Progenitor cell of endocrine pancreas (in vitro differentiated cells): ENCODE measurements at places on chromosomes 12 and 14. TPM values are rescaled to one million over a fixed set of nuclear protein-coding genes. Genes with fewer than 3 reads are reported as not detected.
A peak's percentile ranks its signal among the peaks of the same experiment; 100 is the strongest.

GRCh38 chr14:90534838-90535555 lies 138.2 kb downstream of the CALM1 start:
- peaks cover 4% of the 10 kb centered on the region for H3K4me1 ChIP-seq
- no peaks in the 10 kb centered on the region for H3K27me3 ChIP-seq
- H3K27ac ChIP-seq, result no peak overlapping the region
- DNase-seq, result no peak
- H3K4me3 ChIP-seq, result no peak overlapping the region
- H3K36me3 ChIP-seq, result peaks cover 2% of the 10 kb centered on the region

GRCh38 chr12:21773263-21773741 lies 1.2 kb downstream of the KCNJ8 start:
- peaks cover 9% of the 10 kb centered on the region for H3K4me1 ChIP-seq
- peak; percentile 19 for DNase-seq
- H3K4me3 ChIP-seq, result peak overlapping the region; percentile 38
- peaks cover 47% of the 10 kb centered on the region for H3K27me3 ChIP-seq

DNA sequence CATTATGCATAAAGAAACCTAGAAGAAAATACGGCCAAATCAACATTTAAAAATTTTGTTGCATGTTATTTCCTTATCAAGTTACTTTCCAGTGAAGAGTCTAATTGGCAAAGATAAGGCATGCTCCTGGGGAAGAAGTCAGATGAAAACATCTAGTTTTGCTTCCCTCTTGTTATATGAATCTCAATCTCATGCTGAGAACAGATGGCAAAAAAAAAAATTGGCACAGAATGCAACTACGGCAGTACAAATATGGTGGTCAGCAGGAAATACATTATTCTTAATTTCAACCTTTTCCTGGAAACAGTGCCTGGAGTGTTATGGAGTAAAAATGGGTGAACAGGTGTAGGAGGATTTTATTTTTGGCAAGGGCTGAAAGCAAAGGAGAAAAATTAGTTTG lies 32.8 kb downstream of the HECTD4 start:
- no peak overlapping the region for H3K27ac ChIP-seq
- no peaks in the 10 kb centered on the region for H3K27me3 ChIP-seq
- no peaks in the 10 kb centered on the region for H3K36me3 ChIP-seq
- H3K4me1 ChIP-seq, result peaks cover 4% of the 10 kb centered on the region
- H3K4me3 ChIP-seq, result no peak overlapping the region

DNA sequence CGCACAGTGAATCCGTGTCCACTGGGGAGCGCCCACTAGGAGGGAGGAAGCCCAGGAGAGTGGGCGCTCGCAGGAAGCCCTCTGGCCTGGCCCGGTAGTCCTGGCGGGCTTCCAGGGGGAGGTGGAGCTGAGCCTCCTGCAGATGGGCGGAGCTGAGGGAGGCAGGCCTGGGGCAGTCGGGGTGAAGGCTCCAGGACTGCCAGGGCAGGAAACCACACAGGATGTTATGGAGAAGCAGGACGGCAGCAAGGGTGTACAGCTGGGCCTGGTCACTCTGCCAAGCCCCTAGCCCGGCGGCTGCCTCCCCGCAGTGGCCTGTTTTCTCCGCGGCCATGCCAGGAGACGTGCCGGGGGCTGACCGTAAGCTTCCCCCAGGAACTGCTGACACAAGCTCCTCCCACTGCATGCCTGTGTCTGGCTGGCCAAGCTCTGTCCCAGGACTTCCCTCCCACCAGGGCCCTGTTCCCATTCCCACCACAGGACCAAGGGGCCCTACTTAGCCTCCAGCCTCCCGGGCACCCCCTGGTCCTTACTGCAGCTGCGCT lies 143.4 kb upstream of the C14orf180 start:
- peaks cover 13% of the 10 kb centered on the region for H3K27me3 ChIP-seq
- H3K4me1 ChIP-seq, result peaks cover 6% of the 10 kb centered on the region
- H3K36me3 ChIP-seq, result no peaks in the 10 kb centered on the region
- no peak for DNase-seq
- H3K4me3 ChIP-seq, result no peak overlapping the region

- no peak overlapping the region for H3K27ac ChIP-seq
- no peaks in the 10 kb centered on the region for H3K36me3 ChIP-seq
- H3K4me1 ChIP-seq, result peaks cover 4% of the 10 kb centered on the region
- no peak overlapping the region for H3K4me3 ChIP-seq
- DNase-seq, result no peak
These were observed 48.0 kb downstream of the AKAP6 start for GRCh38 chr14:32377046-32377646.

DNA sequence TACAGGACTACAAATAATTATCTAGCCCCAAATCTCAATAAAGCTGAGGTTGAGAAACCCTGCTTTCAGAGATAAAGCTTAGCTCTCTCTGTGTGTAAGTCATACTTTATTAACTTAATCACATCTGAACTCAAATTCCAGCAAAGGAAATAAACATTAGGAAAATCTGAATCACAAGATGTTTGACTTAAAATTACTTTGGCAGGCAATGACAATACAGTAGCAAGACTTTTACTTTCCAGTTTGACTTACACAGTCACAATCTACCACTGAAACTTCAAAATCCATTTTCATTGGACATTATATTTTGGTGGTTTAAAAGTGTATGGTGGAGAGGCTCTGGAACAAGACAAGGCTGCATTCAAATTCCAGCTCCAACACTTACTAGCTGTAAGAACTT lies 11.4 kb downstream of the TMEM116 start:
- peaks cover 3% of the 10 kb centered on the region for H3K36me3 ChIP-seq
- no peaks in the 10 kb centered on the region for H3K27me3 ChIP-seq
- H3K4me3 ChIP-seq, result no peak overlapping the region
- no peak overlapping the region for H3K27ac ChIP-seq
- H3K4me1 ChIP-seq, result peaks cover 9% of the 10 kb centered on the region

DNA sequence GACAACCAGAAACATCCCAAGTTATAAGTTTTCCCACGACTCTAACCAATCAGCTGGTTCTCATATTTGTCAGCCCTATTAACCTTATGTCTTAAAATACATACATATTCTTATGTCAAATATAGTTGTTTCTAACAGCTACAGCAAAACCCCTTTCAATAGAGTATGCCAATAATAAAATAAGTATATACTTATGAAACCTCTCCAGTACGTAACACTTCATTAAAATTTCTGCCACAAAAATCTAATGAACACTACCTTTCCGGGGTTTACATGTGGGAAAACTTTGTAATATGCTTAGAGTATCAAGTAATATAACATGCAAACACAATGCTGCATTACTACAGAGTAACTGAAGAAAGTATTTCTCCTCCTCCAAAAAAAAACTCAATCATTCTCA lies 1.8 kb downstream of the LRP6 start:
- DNase-seq, result no peak
- peak overlapping the region; percentile 100 for H3K27ac ChIP-seq
- H3K4me3 ChIP-seq, result peak overlapping the region; percentile 83
- peaks cover 17% of the 10 kb centered on the region for H3K36me3 ChIP-seq
- H3K27me3 ChIP-seq, result no peaks in the 10 kb centered on the region

GRCh38 chr14:81113176-81113575 lies 107.6 kb downstream of the GTF2A1 start:
- H3K27ac ChIP-seq, result no peak overlapping the region
- DNase-seq, result no peak
- H3K4me3 ChIP-seq, result no peak overlapping the region
- no peaks in the 10 kb centered on the region for H3K27me3 ChIP-seq
- no peaks in the 10 kb centered on the region for H3K4me1 ChIP-seq
- peaks cover 1% of the 10 kb centered on the region for H3K36me3 ChIP-seq

GRCh38 chr12:85072826-85073225 lies 36.7 kb downstream of the LRRIQ1 start:
- no peak overlapping the region for H3K27ac ChIP-seq
- H3K4me3 ChIP-seq, result no peak overlapping the region
- DNase-seq, result no peak
- H3K36me3 ChIP-seq, result no peaks in the 10 kb centered on the region
- peaks cover 17% of the 10 kb centered on the region for H3K4me1 ChIP-seq
- no peaks in the 10 kb centered on the region for H3K27me3 ChIP-seq

- no peak for DNase-seq
- no peak overlapping the region for H3K4me3 ChIP-seq
- no peaks in the 10 kb centered on the region for H3K4me1 ChIP-seq
- H3K36me3 ChIP-seq, result no peaks in the 10 kb centered on the region
- H3K27ac ChIP-seq, result no peak overlapping the region
These were observed 5.3 kb downstream of the OASL start for GRCh38 chr12:121033625-121034349.

DNA sequence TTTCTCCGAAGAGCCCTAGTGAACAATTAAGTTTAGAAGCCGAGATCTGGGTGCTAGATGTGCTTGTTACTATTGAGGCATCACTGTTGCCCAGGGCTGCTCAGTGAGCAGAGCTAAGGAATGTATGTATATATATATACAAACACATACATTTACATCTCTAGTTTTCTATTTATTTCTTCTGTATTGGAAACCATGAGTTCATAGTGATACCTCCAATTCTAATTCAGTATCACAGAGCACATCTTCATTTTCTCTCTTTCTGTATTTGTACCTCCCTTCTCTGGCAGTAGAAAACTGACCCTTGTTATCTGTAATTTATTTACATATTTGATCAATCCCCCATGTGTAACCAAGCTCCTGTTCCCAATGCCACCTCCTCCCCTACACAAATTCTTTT lies 40.7 kb upstream of the FUT8 start:
- no peak overlapping the region for H3K27ac ChIP-seq
- H3K36me3 ChIP-seq, result no peaks in the 10 kb centered on the region
- no peak for DNase-seq
- no peak overlapping the region for H3K4me3 ChIP-seq
- H3K4me1 ChIP-seq, result peaks cover 11% of the 10 kb centered on the region

DNA sequence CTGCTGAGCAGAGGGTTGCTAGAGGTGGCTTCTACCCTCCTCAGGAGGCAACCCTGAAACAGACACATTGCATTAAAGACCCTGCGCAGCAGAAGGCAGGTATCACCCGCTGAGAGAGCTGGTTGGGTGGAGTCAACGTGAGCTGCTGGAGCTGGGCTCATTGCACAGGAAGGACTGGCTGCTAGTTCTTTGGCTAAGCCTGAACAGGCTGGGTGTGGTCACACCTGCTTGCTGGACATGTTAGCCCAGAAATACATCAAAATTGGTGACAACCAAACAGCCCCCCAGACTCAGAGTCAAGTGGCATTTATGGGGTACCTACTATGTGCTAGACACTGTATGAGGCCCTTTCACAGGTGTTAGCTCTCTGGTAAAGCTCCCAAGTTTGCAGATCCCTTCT lies 33.8 kb upstream of the IRF2BPL start:
- no peaks in the 10 kb centered on the region for H3K27me3 ChIP-seq
- H3K4me3 ChIP-seq, result no peak overlapping the region
- no peaks in the 10 kb centered on the region for H3K36me3 ChIP-seq
- peaks cover 22% of the 10 kb centered on the region for H3K4me1 ChIP-seq

DNA sequence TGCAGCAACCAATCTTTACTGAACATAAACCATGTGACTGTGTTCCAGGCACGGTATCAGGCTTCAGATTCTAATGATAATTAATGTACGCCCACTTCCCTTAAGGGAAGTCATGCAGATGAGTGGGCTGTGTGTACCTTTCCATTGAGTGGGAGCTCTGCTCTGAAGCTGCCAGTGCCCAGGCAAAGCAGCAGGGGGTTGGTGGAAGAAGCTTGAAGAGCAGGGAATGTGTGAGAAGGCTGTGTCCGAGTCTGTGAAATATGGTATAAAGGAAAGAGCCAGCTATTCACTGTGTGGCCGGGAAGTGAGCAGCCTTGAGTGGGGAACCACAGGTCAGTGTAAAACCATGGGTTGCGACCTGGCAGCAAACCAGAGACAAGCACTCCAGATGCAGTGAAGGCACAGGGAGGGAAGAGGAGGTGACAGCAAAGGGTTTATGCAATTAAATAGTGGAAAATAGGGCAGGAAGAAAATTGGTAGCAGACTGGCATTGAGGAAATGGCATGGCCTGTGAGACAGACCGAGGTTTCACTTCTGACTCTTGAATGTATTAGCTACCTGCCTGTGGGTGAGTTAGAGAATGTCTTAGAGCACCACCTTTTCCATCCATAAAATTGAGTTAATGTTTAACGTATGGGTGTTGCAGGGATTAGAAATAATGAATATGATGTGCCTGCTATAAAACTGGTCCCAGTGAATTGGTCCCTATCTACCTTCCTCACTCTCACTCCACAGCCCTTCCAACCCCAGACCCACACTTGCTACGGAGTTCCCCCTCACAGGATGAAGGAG lies 116.4 kb downstream of the NTF3 start:
- H3K4me1 ChIP-seq, result no peaks in the 10 kb centered on the region
- DNase-seq, result no peak
- H3K4me3 ChIP-seq, result no peak overlapping the region
- H3K27me3 ChIP-seq, result peaks cover 8% of the 10 kb centered on the region

DNA sequence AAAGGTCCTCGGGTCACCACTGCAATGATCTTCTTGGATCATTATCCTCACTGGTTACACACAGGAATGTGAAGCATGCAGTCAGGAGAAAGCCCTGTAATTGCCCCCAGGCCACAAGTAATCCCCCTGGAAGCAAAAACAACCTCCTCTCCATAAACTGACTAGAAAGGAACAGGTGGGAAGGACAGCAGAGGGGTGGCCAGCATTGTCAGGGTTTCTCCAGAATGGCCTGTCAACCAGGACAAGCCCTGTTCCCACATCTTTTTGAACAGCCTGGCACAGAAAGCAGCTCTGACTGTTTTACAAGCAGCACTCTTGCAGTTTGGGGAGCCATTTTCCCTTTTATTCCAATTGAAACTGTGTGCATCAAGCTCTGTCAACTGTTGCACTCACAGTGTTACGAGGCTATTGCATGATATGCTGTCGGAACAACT lies 36.1 kb downstream of the TMCC3 start:
- H3K27me3 ChIP-seq, result no peaks in the 10 kb centered on the region
- peak overlapping the region; percentile 67 for H3K27ac ChIP-seq
- no peaks in the 10 kb centered on the region for H3K36me3 ChIP-seq
- H3K4me3 ChIP-seq, result no peak overlapping the region

DNA sequence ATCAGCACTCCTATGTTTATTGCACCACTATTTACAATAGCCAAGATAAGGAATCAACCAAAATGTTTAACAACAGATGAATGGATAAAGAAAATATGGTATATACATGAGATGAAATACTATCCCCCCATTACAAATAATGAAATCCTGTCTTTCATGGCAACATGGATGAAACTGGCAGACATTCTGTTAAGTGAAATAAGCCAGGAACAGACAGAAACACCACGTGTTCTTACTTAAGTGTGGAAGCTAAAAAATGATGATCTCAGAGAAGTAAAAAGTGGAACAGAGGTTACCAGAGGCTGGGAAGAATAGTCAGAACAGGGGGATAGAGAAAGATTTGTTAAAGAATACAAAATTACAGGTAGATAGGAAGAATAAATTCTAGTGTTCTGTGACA lies 113.7 kb upstream of the MDM1 start:
- H3K27ac ChIP-seq, result no peak overlapping the region
- DNase-seq, result no peak
- H3K27me3 ChIP-seq, result peaks cover 8% of the 10 kb centered on the region
- H3K36me3 ChIP-seq, result peaks cover 2% of the 10 kb centered on the region

CIDEB gene
- total RNA-seq, result 1.9 and 3.0 TPM in 2 replicates

TPH2 gene
- not detected in 2 replicates for total RNA-seq

GLT8D2 gene
- 0.46 and 0.80 TPM in 2 replicates for total RNA-seq

RNU6-8 gene
- not detected in 2 replicates for total RNA-seq

B3GNT4 gene
- 0.27 and 0.91 TPM in 2 replicates for total RNA-seq

SNW1 gene
- 78.5 and 90.8 TPM in 2 replicates for total RNA-seq

ESR2 gene
- total RNA-seq, result 0.29 and 0.51 TPM in 2 replicates

YBX3 gene
- total RNA-seq, result 200 and 215 TPM in 2 replicates

BBOF1 gene
- total RNA-seq, result 4.5 and 5.6 TPM in 2 replicates

SERPINA6 gene
- 1.6 and 2.0 TPM in 2 replicates for total RNA-seq

CYP46A1 gene
- 2.9 and 3.9 TPM in 2 replicates for total RNA-seq
